ENCODE measurements at places on chromosomes 11 and 22.

DNA sequence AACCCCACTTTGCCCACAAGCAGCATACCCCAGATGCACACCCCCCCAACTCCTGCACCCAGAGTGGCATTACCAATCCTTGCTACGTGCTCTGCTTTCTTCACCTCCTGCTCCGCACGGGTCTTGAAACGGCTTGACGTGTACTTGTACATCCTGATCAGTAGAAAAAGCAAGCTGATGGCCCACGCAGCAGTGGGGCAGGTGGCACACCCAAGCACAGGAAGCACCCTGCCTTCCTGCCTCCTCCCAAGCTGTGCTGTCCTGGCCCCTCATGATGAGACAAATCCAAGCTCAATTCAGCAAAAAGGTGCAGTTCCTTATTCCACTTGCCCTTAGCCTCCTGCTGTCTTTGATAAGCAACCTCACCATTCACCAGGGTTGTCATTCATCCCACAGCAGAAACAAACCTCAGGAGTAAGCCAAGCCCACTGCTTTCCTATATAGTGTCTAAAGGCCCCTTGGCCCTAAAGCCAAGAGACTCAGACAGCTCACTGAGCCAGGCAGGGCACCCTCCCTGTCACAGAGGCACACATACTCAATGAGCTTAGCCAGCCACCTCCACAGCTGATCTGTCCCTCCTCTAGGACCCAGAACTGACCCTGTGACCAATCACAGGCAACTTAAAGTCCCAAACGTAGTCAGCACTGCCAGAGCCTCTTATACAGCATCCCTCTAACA is 27.8 kb downstream of the MORC2 start:
- no peaks in the 10 kb centered on the region for H3K27me3 ChIP-seq
- H3K27ac ChIP-seq = peak overlapping the region; percentile 3
- H3K36me3 ChIP-seq = peaks cover 28% of the 10 kb centered on the region

GRCh38 chr11:115126515-115127208 is 377.6 kb downstream of the CADM1 start:
- peaks cover 2% of the 10 kb centered on the region for H3K27me3 ChIP-seq
- no peaks in the 10 kb centered on the region for H3K4me1 ChIP-seq
- H3K4me3 ChIP-seq = no peak overlapping the region
- DNase-seq = no peak
- no peak overlapping the region for H3K27ac ChIP-seq

DNA sequence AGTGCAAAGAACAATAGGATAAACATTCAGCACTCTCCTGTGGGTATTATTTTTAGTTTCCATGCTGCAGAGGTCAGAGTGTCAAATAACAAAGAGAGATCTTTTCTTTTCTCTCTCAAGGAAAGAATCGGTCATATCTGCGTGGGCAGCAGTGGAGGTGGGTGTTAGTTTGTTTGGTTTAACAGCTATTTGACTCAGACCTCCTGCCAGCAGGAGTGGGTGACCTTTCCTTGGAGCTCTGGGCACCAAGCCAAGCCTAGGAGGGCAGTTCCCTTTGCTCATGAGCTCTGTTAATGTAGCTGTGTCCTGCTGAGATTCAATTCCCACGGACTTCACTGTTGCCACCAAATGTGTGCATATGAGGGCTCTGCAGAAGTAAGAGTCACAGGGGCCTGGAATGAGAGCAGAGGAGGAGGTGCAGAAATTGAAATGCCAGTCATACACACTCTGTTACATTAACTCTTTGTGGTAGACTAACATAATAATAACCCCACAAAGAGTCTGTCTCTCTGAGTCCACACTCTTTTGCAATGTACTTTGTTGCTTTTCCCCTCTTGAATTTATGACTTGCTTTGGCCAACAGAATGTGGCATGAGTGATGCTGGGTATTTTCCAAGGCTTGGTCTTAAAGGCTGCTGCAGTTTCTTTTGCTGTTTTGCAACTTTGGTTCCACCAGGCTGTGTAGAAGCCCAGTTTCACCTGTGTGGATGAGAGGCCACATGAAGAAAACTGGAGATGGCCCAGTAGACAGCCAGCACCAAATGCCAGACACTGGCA is 76.0 kb upstream of the GRK3 start:
- no peak for DNase-seq
- no peaks in the 10 kb centered on the region for H3K4me1 ChIP-seq
- H3K27me3 ChIP-seq = peaks cover 18% of the 10 kb centered on the region
- H3K36me3 ChIP-seq = no peaks in the 10 kb centered on the region
- H3K4me3 ChIP-seq = no peak overlapping the region

DNA sequence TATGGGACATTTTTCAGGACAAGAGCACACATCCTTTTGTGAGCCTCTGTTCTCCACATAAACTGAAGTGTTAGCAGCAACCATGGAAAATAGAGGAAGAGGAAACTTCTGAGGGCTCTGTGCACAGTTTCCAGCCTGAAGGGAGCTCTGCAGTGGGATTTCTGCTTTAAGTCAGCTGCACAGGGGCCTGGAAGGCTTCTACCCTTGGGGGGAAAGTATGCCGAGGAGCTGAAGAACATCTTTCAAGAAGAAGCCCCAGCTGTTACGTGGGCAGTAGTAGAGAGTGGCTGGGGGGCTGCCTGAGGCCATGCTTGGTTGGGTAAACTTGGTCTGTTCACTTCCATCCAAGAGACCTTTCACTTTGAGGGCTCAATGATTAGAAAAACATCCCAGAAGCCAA is 82.7 kb upstream of the EED start:
- H3K36me3 ChIP-seq = no peaks in the 10 kb centered on the region
- no peaks in the 10 kb centered on the region for H3K27me3 ChIP-seq
- peak overlapping the region; percentile 43 for H3K27ac ChIP-seq
- peaks cover 20% of the 10 kb centered on the region for H3K4me1 ChIP-seq
- no peak for DNase-seq
- no peak overlapping the region for H3K4me3 ChIP-seq

DNA sequence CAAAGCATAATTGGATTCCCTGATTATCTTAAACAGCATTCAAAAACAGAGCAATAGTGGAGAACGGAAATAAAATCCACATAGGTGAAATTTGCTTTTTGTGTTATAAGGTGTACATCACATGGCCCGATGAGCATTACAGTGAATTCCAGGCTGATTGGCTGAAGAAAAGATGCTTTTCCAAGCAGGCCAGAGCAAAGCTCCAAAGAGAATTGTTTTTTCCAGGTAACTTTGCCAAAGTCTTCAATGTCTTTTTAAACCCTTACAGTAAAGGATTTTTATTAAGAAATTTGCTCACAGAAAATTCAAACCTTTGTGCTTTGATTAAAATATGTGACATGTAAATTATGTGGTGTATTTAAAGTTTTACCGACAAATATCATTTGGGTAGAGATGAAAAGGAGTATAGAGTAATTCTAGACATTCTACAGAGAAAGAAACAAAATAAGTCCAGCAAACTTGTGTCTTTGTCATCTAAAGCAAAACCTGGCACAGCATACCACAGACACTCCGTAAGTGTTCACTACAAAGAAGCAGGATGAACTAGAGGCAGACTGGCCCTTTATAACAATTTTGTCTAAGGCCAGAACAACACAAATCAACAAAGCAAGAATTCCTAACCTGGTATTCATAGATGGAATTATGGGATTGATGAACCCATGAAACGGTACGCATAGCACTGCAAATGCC is 16.6 kb downstream of the BBOX1 start:
- no peaks in the 10 kb centered on the region for H3K27me3 ChIP-seq
- H3K27ac ChIP-seq = no peak overlapping the region
- DNase-seq = no peak
- peaks cover 3% of the 10 kb centered on the region for H3K36me3 ChIP-seq

- no peak overlapping the region for H3K4me3 ChIP-seq
- DNase-seq = no peak
- peaks cover 4% of the 10 kb centered on the region for H3K4me1 ChIP-seq
- H3K27me3 ChIP-seq = no peaks in the 10 kb centered on the region
- no peak overlapping the region for H3K27ac ChIP-seq
These were observed 38.1 kb downstream of the CABIN1 start for GRCh38 chr22:24049211-24049610.

- no peaks in the 10 kb centered on the region for H3K36me3 ChIP-seq
- no peaks in the 10 kb centered on the region for H3K4me1 ChIP-seq
- no peak overlapping the region for H3K4me3 ChIP-seq
These were observed 28.6 kb downstream of the USH1C start for GRCh38 chr11:17515443-17516176.

DNA sequence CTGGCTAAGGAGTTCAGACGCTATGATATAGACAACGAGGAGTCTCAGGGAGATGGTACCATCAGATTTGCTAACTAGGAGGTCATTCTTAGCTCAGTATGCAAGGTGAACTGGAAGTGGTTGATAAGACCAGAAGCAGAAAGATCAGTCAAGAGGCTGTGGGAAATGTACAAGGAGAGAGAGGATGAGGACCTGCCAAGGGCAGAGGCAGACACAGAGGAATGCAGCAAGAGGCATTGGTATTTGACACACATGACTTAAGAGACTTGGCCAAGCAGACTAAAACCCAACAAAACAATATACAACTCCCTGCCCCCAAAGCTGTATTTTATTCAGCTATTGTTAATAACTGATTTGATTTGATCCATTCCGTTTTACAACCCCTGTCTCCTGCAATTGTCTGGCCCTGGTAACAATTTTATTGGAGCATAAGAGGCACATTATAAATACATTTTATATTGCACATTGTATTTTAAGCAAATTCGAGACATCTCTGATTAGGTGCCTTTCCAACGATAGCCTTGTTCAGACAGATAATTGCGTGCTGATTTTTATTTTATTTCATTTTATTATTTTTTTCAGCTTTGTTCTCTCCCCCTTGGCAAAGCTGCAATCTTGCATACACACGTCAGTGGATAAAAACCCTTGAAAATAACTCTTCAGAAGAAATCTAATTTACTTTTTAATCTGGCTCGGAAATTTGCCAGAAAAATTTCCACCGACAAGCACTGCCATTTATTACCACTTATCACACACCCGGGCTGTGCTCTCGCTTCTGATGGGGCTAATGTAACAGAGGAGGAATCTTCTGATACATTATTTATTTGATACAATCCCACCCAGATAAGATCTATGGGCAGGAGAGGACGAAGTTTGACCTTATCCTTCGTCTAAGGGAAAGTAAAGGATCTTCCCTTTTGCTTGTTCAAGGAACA is 237.8 kb downstream of the NXPE2 start:
- H3K4me1 ChIP-seq = no peaks in the 10 kb centered on the region
- H3K27me3 ChIP-seq = peaks cover 3% of the 10 kb centered on the region
- no peak overlapping the region for H3K27ac ChIP-seq
- no peaks in the 10 kb centered on the region for H3K36me3 ChIP-seq
- DNase-seq = no peak
- H3K4me3 ChIP-seq = no peak overlapping the region

GRCh38 chr11:108224911-108225786 is 2.3 kb downstream of the ATM start:
- H3K4me3 ChIP-seq = no peak overlapping the region
- H3K27me3 ChIP-seq = no peaks in the 10 kb centered on the region

DNA sequence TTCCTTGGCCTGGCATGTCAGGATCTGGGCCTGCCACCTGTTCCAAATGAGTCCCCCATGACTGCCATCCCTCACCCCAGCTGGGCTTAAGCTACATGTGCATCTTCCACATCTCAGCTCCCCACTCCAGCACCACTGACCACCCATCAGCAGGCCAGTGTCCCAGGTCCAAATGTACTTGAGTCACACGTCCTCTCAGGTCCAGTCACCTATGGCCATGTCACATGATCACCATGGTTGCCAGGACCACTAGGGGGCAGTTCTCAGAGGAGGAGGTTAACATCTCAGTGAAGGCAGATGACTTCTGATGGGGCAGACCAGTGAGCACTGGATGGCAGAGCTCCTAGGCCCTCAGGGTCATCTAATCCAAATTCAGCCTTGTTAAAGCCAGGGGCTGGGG is 41.9 kb upstream of the WNT11 start:
- no peak overlapping the region for H3K27ac ChIP-seq
- DNase-seq = no peak
- H3K36me3 ChIP-seq = no peaks in the 10 kb centered on the region
- H3K4me1 ChIP-seq = no peaks in the 10 kb centered on the region

DNA sequence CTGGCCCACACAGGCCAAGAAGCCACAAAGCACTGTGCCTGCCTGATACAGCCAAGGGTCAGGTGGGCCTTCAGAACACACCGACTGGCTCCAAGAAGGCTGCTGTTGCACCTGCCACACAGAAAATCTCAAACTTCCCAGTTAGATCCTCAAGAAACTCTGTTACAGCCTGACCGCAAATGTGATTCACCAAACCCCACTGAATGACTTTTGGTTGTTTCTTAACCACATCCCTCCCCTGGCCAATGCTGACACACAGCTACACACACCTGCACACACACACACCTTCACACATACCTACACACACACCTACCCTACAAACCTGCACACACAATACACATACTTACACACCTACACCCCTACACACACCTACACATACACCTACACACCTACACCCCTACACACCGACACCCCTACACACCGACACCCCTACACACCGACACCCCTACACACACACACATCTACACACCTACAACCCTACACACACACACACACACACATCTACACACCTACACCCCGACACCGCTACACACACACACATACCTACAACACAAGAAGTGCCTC is 31.5 kb downstream of the CDKN1C start:
- no peaks in the 10 kb centered on the region for H3K27me3 ChIP-seq
- DNase-seq = no peak
- no peaks in the 10 kb centered on the region for H3K4me1 ChIP-seq
- H3K36me3 ChIP-seq = no peaks in the 10 kb centered on the region

GRCh38 chr11:126327281-126328000 is 23.6 kb downstream of the DCPS start:
- no peaks in the 10 kb centered on the region for H3K36me3 ChIP-seq
- no peak overlapping the region for H3K4me3 ChIP-seq
- DNase-seq = no peak
- no peaks in the 10 kb centered on the region for H3K27me3 ChIP-seq
- peak overlapping the region; percentile 68 for H3K27ac ChIP-seq
- peaks cover 45% of the 10 kb centered on the region for H3K4me1 ChIP-seq

- H3K4me3 ChIP-seq = peak overlapping the region; percentile 15
- peak overlapping the region; percentile 70 for H3K27ac ChIP-seq
- H3K36me3 ChIP-seq = no peaks in the 10 kb centered on the region
- peaks cover 36% of the 10 kb centered on the region for H3K4me1 ChIP-seq
- peaks cover 6% of the 10 kb centered on the region for H3K27me3 ChIP-seq
These were observed 3.5 kb downstream of the CBX7 start for GRCh38 chr22:39148727-39149535.

DNA sequence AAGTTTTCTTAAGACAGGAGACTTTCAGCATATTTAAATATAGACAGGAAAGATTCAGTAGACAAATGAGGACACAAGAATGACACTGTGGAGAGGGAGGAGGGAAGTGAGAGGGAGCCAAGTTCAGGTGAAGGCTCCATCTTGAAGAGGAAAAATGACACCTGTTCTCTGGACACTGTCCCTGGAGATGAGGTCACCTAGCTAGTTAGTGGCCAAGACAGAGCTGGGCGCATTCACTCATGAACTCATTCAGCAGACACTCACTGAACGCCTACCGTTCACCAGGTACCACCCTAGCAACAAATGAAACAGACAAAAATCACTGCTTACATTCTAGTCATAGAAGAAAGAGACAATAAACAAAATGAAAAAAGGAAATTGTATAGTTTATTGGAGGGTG is 103.3 kb upstream of the PARVA start:
- no peak overlapping the region for H3K4me3 ChIP-seq
- no peaks in the 10 kb centered on the region for H3K36me3 ChIP-seq
- no peak overlapping the region for H3K27ac ChIP-seq
- H3K27me3 ChIP-seq = no peaks in the 10 kb centered on the region
- H3K4me1 ChIP-seq = no peaks in the 10 kb centered on the region
- no peak for DNase-seq
